Stimulated activated CD8-positive, alpha-beta memory T cell treated with anti-CD3 and anti-CD28 coated beads, Interleukin-7, amount 100 ng/mL, for 1 hour (primary cell): ENCODE measurements at places on chromosomes 2 and 18.

- DNase-seq, result no peak
These were observed 22.6 kb downstream of the MRPL44 start for GRCh38 chr2:223979730-223980396.

GRCh38 chr2:42659609-42660008 lies 91.2 kb downstream of the MTA3 start:
- no peak for DNase-seq

DNA sequence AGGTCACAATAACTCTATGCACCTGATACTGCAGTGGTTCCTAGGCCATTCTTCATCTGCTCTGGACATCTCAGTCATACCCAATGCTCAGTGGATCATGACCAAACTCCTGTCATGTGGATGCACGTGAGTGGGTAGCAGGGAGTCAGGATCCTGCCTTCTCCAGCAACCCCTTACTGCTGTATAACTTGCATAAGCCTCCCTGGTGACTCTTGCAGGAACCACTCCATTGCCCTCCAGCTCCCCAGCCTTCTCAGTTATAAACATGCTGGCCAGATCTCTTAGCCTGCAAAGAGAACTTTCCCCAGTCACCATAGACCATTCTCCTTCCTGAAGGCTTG lies 98.6 kb upstream of the ZNF397 start:
- DNase-seq, result no peak

DNA sequence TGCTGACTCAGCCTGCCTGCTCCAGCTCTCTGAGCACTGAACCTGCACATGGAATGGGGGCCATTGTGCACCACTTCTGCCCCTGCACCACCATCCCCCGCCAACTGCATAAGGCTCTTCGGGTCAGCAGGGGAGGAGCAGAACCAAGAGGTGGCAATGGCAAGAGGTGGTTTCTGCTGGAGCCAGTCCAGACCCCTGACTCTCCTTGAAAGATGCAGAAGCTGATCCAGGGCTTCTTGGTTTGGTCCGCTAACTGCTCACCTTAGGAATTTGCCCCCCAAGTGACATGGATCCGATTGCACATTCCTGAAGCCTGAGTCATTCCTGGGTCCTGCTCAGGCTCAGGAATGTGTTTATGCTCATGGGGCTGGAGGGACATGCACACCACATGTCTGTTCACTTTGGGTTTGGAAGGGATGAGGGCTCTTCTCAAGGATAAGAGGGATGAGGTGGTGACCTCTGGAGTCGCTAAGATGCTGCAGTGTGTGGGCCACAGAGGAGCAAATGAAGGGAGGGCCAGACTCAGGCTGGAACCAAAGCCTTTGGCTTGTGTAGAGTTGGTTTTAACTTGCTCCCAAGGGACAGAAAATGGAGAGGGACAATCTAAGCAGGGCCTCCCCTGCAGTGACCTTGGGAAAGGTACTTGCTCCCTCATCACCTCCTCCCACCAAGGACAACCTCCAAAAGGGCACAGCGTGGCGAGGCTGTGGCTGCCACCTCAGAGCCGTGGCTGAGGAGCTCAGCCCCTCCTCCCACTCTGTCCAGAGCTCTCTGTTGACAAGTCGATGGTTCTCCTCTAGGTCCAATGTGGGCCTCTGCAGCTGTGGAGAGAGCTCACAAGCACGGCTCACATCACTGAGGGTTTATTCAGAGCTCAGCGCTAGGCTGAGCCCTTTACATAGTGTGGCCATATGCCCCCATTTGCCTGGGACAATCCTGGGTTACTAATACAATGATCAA lies 66.2 kb downstream of the HS1BP3 start:
- DNase-seq, result no peak

DNA sequence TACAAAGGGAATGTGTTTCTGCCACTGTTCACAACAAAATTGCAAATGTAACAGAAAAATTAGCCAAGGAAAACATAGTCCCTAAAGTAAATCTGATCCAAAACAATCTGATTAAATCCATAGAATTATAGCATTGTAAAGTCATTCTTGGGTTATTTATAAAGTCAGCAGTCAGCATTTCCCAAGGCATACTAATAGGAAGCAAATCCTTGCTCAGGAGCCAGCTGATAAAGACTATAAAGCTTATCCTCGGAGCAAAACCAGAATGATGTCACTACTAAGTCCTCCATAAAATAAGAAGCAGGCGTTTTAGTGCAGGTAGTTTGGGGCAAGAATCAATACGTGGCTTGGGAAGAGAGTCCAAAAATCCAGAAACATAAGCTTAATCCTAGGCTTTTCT lies 67.3 kb upstream of the CSRNP3 start:
- no peak for DNase-seq

GRCh38 chr2:55038428-55038827 lies 11.8 kb downstream of the RTN4 start:
- no peak for DNase-seq

- no peak for DNase-seq
These were observed 167.4 kb upstream of the STON1 start for GRCh38 chr2:48362515-48362914.

GRCh38 chr2:53670331-53670730 lies 97.3 kb upstream of the CHAC2 start:
- no peak for DNase-seq

DNA sequence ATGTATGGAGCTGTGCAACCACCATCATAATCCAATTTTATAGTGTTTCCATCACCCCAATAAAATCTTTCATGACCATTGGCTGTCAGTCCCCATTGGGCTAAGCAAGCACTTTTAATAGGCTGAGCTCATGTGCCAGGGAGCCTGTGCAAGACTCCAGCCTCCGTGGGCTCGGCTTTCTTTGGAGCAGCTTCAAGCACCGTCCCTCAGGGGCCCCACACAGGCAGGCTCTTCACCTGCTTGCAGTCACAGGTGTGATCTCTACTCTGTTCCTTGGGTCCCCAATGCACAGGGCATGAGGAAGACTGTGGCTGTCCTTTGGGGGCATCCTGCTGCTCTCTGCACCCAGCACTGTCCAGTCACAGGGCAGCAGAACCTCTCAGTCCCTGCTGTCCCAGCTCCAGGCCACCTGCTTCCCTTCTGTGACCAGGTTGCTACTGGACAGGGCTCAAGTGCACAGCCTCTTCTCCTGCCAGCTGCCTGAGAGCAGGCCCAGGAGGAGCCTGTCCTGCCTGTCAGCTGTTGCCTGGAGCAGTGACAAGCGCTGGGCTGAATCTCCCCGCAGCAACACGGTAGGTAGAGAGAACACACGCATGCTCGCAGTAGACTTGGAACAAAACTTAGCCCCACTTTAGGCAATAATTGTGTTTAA lies 40.7 kb upstream of the TMEM131 start:
- DNase-seq, result no peak

DNA sequence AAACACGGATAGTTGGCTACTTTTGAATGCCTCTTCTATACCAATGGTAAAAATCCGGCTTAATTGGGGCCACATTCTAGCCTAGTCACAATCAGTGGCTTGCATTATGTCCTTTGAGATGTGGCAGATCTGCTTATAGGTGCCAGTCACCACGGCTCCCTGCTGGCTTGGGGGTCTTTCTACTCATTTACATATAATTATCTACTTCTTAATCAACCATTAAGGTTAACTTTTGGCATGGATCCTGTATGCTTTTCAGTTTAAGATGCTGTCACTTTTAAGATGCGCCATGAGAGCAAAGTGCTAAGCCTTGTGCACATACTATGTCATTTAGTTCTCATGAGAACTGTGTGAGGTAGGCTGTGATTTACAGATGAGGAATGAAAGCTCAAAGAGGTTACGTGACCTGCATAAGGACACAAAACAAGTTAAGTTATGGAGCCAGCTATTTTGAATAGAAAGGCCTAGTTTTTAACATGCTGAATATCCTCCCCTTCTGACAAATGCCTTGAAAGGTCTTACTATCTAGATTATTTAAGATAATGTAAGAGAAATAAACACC lies 4.1 kb downstream of the NEDD4L start:
- DNase-seq, result no peak

DNA sequence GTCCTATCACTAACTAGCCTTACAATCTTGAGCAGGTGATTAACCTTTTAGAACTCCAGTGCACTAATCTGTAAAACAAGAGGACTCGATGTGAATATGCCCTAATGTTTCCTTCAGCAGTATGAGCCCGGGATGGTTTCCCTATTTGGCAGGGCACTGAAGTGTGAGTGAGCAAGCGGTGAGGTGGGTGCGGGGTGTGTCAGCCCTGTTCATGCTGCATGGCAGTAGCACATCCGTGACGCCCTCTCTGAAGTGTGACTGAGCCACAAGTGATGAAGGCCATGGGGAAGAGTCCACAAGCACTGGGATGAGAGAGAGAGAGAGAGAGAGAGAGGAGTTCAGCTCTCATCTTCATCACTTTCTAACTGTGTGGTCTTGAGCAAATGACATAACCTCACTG lies 168.7 kb downstream of the SETBP1 start:
- no peak for DNase-seq

DNA sequence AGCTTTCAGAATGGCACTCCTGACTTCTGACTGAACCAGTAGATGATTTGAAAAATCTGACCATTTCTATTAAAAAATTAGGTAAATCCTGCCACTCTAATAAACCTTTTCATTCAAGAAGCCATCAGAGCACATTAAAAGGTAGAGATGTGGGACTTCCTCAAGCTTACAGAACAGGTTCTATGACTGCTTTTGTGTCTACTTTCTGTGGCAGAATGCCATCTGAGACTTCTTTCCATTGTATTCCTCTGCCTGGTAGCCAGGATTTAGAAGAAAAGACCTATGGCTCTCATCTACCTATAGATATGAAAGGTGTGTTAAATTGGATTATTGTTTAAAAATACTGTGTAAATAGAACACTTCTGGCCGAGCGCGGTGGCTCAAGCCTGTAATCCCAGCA lies 99.9 kb upstream of the NABP1 start:
- no peak for DNase-seq

DNA sequence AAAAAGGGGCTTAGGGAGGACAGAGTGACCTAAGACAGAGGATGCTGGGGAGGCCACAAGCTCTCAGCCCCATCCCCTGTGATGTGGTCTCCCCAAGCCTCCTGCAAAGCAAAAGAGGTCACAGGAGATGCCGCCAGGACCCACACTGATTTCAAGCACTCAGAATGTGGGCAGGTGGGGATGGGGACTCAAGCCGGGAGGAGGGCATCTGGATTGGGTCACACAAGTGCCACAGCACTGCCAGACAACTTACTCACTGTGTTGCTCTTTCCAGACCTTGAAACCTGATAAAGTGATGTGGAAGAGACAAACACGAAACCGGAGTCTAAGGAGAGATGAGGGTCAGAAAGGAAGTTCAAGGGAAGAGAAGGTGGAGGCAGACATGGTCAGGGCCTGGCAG lies 95.7 kb downstream of the TTC32 start:
- DNase-seq, result no peak

GRCh38 chr2:140589273-140589672 lies 1541.5 kb downstream of the LRP1B start:
- no peak for DNase-seq

DNA sequence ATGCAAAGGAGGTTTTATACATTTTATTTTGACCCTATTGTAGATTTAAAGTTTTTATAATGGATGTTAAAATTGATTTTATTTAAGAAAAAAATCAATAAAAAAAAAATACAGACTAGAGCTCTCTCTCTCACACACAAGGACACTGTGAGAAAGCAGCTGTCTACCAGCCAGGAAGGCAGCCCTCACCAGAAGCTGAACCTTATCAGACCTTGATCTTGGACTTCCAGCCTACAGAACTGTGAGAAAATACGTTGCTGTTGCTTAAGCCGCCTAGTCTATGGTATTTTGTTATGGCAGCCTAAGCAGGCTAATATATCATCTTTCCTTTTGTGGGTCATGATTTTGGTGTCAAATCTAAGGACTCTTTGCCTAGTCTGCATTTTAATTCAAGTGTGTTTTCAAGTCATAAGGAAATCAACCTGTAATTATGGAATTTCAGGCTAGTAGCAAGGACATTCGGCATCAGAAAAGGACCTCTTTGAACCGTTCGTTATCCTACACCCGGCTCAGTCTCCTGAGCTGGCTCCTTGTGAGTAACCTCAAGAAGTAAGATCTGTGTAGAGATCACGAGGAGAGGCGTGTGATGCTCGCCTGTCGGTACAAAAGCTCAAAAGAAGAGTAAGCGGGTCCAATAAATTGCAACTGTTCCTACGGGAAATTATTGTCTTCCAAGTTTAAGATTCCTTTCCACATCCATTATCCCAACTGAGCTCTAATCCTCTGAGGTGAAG lies 98.2 kb downstream of the PDCL3 start:
- no peak for DNase-seq

DNA sequence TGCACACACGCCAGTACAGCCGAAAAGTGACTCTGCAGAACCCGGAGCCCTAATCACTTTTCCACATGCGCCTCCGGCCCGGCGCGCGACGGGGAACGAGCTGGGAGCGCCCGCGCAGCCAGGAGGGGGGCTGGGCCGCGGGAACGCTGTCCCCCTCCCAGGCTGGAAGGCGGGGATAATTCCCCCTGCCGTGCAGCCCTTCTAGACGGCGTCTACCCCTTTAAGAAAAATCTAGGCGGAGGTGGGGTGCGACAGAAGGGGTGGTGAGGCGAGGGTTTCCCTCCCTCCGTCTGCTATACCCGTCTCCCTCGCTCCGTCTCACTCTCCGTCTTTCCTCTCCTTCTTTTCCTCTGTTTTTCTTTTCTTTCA lies 2.4 kb downstream of the CYP26B1 start:
- no peak for DNase-seq

GRCh38 chr2:230525682-230526081 lies 109.7 kb downstream of the SP100 start:
- DNase-seq, result no peak
